ENCODE measurements at places on chromosomes 4 and X.

GRCh38 chrX:152895724-152896420 lies 2.0 kb upstream of the ZNF185 start:
- no peak for DNase-seq

GRCh38 chr4:78014889-78015886 lies 41.9 kb upstream of the FRAS1 start:
- no peak for DNase-seq

DNA sequence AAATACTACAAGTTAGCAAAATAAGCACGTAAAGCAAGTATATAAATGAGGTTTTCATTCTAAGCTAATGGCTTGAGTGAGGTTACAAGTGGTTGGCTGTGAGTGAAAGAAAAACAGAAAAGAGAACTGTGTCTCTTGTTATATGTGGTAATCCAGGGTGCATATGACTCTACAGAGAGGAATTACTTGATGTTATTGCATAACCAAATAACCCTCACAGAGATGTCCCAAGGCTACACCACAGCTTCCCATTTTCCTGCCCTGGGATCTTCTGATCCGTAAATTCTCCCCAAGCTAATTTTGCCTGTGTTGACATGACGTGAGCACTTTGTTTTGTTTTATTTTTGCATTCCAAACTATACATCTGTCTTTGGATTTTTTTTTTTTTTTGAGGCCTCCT lies 470.0 kb upstream of the INTU start:
- DNase-seq, result peak; percentile 65

GRCh38 chr4:3250438-3250955 lies 1.5 kb downstream of the MSANTD1 start:
- DNase-seq, result no peak

GRCh38 chr4:15375667-15376066 lies 52.2 kb upstream of the C1QTNF7 start:
- no peak for DNase-seq

GRCh38 chr4:54230484-54231418 lies 1.7 kb downstream of the PDGFRA start:
- DNase-seq, result no peak

DNA sequence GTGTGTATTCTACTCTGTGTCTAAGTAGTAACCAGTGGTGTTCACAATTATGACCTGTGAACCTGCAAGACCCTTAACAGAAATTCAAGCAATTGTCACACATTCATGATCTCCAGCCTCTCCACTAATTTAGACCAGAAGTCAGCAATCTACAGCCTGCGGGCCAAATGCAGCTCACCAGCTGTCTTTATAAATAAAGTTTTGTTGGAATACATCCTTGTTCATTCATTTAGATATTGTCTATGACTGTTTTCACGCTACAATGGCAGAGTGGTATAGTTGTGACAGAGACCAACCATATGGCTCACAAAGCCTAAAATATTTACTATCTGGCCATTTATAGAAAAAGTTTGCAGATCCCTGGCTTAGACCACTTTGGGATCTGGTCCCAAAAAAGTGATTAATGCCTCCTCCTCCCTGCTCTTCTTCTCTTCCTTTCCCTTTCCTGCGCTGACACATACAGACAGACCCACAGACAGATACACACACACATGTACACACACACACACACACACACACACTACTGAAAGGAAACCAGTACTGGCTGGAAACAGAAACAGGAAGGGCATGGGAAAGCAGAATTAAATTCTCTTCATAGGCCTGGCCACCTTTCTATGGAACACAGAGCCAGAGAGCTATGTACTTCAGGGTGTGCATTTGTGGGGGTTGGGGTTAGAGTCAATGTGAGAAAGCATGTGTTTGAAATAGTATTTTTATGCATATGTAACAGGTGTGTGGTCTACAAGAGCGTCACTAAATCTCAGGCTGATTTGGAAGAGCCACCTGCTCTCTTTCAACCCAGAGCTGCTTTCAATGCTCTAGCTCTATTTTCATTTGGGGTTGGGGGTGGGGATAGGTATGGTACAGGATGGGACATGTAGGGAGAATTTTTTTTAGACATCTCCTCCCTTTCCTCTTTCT lies 49.7 kb upstream of the TMEM164 start:
- no peak for DNase-seq

DNA sequence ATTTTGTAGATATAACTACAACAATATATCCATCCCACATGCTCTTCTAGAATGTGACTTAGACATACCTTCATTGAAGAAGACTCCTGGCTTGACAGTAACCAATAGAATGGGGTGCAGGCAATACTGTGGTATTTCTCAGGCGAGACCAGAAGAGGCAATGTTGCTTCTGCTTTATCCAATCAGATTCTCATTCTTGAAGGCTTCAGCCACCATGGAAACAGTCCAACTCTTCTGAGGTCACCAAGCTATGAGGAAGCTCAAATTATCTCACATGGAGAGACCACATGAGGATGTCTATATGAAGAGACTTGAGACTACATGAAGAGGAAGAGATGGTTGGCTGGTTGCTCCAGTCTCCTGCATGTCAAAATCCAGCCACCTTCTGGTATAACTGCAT lies 469.9 kb downstream of the PCDH10 start:
- DNase-seq, result no peak

DNA sequence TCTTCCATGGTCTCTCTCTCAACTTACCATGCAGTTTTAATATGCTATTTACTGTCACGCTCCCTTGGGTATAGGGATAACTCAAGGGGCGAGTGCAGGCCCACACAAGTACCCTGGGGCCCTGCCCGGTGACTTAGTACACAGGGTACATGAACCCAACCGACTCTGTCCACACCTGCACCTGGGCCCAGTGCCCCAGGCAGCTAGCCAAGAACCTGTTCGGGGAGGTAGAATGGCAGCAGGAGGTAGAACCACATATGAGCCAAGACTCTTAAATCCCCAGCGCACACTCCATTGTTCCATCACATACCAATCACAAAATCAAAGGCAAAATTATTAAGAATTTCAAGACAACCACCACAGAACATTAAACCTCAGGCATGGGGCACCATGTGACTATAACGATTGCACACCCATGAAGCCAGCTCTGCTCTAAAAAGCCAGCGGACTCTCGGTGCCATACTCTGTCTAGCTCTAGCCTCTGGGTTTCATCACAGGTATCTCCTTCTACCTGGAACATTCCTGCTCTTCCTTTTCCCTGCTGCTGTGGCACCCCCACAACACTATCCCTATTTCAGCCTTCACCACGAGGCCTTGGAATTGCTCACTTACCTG lies 14.6 kb downstream of the PHF8 start:
- no peak for DNase-seq

GRCh38 chr4:144670776-144671175 lies 24.8 kb downstream of the HHIP start:
- no peak for DNase-seq

DNA sequence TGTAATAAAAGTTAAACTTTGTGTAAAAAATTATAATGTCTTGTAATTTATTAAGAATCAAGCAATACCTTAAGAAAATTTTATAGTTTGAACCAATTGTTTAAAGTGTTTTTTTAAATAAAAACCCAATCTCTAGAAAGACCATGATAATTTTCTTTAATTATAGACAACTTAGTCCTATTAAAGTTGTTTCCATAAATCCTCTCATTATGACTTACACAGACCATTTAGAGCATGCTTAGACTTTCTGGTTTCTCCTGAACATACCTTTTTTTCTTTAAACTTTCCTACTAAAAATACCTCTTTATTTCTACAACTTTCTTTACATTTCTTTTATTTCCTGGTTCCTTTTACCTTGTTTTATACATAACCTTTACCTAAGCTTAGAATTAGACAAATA lies 837.4 kb downstream of the PCDH19 start:
- no peak for DNase-seq

DNA sequence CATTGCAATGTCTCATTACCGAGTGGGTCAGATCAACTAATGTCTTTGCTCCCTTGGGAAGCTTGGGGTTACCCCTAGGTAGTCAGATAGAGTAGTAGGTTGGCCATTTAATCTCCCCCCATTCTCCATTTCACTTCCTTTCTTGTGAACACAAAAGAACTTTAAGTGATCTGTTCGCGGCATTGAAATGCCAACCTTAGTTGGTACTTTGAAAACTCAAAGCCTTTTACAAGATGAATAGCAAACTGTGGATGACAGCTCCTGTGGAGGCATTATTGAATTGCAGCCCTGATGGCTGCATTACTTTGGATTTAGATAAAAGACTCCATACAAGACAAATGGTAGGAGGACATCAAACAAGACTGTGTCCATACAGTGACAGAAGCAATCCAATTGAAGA lies 469.1 kb downstream of the GBA3 start:
- DNase-seq, result no peak

DNA sequence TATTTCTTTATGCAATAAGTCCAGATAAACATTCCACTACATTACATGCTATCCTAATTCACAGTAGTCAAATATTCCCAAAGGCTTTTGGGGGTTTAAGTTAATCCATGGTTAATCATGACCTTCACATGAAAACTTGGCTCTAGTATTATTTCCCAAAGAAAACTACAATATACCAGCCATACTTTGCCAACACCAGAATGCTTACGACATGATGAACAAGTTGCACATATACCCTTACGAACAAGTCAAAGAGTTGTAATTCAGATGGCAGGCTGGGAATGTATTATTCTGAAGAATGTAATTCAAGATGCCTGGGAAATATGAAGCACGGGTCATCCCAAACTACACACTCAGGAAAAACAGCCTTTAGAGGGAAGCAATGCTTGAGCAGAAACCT lies 499.6 kb downstream of the PPARGC1A start:
- DNase-seq, result no peak

- DNase-seq, result no peak
These were observed 7.4 kb downstream of the HTT-AS start for GRCh38 chr4:3066836-3067400.

- no peak for DNase-seq
These were observed 926.3 kb downstream of the FSTL5 start for GRCh38 chr4:161237495-161237894.

DNA sequence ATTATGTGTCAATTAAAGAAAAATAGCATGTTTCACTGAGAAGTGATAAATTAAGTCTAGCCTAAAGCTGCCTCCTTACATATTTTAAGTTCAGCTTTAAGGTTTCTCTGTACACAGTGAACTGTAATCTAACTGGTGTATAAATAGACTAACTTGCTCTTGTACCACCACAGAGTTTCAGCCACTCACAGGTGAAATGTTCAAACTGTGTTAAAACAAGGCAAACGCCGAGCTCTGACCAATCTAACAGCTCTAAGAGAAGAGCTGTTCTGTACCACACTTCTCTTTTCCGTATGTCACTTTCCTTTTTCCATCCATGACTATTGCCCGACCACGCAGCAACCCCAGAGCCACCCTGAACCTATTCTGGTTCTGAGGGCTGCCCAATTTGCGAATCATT lies 64.5 kb downstream of the DCHS2 start:
- no peak for DNase-seq

DNA sequence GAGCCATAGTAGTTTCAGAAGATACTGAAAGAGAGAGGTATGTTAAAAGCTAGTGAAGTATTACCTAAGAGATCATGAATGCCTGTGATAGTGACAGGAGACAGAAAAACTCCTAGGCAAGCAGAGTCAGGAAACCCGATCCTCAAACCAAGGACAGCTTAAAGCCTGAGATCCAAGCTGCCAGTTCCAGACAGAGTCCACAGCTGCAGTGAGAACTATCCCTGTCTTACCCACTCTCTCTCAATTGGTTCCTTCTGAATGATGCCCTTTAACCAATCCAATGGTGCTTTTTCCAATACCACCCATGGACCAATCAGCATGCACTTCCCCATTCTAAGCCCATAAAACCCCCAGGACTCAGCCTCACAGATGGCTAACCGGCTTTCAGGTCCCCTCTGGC lies 90.4 kb upstream of the PCDH10 start:
- no peak for DNase-seq

DNA sequence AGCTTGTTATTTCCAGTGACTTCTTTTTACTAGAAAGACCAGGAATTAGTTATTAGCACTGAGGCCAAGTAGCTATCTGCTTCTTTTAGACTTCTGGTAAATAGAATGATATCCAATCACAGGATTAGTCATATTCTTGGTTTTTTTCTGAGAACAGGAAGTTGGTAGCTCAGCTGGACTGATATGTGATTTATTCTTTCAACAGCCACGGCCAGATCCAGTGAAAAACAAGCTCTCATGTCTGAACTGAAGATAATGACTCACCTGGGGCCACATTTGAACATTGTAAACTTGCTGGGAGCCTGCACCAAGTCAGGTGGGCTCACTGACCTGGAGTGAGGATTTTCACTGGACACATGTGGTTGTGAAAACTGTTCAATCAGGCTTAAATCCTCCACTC lies 48.6 kb downstream of the PDGFRA start:
- DNase-seq, result peak; percentile 67

DNA sequence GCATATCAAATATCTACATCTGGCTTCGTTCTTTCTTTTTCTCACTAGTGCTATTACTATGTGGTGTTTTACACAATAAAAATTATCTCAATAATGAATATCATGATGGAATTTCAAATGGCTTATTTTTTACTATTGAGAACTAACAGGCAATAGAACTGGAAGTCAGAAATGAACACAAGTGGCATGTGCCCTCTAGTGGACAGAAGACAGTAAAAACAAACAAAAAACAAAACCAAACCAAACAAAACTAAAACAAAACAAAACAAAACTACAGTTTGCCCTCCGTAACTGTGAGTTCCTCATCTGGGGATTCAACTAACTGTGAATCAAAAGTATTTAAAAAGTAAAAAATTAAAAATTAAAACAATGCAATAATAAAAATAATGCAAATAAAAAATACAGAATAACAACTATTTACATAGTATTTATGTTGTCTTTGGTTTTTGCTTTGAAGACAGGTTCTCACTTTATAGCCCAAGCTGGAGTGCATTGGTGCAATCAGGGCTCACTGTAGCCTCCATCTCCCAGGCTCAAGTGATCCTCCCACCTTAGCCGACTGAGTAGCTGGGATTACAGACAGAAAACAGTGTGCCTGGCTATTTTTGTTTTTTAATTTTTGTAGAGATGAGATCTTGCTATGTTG lies 195.6 kb upstream of the TACR3 start:
- no peak for DNase-seq

DNA sequence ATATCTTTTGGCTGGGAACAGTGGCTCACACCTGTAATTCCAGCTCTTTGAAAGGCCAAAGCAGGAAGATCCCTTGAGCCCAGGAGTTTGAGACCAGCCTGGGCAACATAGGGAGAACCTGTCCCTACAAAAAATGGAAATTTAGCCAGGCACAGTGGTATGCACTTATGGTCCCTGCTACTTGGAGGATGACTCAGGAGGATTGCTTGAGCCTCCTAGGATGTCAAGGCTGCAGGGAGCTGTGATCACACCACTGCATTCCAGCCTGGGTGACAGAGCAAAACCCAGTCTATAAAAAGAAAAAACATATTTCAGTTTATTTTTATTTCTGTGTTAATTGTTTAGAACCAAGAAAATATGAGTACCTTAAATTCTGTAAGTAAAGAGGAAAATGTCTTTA lies 123.7 kb downstream of the CBR4 start:
- DNase-seq, result no peak

DNA sequence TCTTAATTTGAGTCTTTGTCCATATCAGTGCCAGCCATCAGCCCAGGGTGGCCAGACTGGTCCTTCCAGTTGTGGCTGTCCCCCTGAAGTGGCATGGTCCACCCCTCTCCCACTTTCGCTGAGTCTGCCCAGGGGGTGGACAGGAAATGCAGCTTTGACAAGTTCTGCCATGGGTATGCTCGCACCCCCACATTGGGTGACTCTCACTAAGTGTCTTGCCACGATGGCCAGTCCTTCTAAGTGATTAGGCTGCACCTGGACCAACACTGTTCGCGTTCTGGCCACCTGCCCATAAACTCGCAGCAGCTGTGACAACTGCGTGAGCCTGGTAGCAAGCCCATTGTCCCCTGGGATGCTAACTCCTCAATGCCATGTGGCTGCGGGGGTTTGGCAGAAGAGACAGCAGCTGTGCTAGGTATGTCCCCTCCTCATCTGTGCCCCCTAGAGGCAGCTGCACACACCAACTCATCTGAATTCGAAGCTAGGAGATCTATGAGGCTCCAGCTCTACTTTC lies 10.0 kb upstream of the LNX1 start:
- no peak for DNase-seq
